Posterior cingulate gyrus (tissue), 11 donors: ENCODE measurements at places on chromosomes 3 and 15.

GRCh38 chr3:18302517-18302916 is 122.6 kb downstream of the SATB1 start:
- no peak for DNase-seq

GRCh38 chr3:190414297-190414696 is 26.3 kb downstream of the CLDN16 start:
- DNase-seq: no peak

GRCh38 chr3:30318110-30318509 is 288.3 kb upstream of the TGFBR2 start:
- DNase-seq: no peak

- DNase-seq: no peak
These were observed 64.3 kb upstream of the MELTF start for GRCh38 chr3:197093871-197094270.

- DNase-seq: no peak
These were observed 336.7 kb upstream of the ZNF717 start for GRCh38 chr3:76122007-76122406.

GRCh38 chr3:141659821-141660613 is 78.1 kb upstream of the RNF7 start:
- DNase-seq: peak; percentile 22

GRCh38 chr3:113200946-113201345 is 10.4 kb upstream of the BOC start:
- DNase-seq: no peak

GRCh38 chr15:84898761-84899160 is 14.3 kb downstream of the SLC28A1 start:
- DNase-seq: no peak

DNA sequence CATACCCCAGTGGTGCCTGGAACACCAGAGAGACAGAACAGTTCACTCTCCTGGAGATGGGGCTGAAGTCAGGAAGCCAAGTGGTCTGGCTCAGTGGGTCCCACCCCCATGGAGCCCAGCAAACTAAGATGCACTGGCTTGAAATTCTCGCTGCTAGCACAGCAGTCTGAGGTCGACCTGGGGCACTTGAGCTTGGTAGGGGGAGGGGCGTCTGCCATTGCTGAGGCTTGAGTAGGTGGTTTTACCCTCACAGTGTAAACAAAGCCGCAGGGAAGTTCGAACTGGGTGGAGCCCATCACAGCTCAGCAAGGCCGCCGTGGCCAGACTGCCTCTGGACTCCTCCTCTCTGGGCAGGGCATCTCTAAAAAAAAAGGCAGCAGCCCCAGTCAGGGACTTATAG is 272.0 kb downstream of the KLF13 start:
- DNase-seq: no peak

GRCh38 chr15:99719096-99719541 is 14.1 kb downstream of the LYSMD4 start:
- no peak for DNase-seq

- no peak for DNase-seq
These were observed 304.3 kb downstream of the TLE3 start for GRCh38 chr15:69793431-69793780.

DNA sequence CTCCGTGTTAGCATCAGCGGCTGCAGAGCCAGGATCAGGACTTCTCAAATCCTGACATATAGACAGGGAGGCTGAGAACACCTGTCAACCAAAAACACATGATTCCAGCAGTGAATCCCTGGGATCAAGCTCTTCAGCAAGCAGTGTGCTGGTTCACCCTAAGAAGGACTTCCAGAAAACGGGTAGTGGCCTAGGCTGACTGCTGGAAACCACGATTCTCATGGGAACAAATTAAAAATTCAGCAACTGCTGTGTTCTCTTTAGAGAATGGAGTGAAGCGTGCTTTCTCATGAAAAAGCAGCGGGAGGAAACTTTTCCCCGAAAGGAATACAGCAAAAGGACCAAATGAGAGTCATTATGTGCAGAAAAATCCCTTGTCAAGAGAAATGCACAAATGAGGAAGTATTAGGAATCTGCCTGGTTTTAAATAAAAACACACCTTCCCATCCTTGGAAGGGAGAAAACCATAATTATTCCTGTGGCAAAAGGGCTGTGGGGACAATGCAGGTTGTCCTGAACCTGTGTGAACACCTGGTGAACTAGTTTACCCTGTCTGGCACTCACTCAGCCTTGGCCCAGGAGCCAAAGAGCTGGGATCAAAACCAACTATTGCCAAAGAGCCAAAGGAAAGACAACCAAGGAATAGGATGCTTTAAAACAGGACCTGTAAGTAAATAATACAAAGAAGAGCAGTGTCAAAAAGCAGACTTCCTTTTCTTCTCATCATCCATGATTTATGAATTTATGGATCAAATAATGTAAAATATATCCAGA is 13.4 kb downstream of the IL12A start:
- DNase-seq: no peak

- no peak for DNase-seq
These were observed 819 bp downstream of the KLHL40 start for GRCh38 chr3:42685891-42686820.

- DNase-seq: no peak
These were observed 166.6 kb downstream of the ANO10 start for GRCh38 chr3:43455233-43455632.

GRCh38 chr3:141415953-141416352 is 47.6 kb downstream of the ZBTB38 start:
- no peak for DNase-seq
